Effector memory CD4-positive, alpha-beta T cell (primary cell): ENCODE measurements at places on chromosomes 1 and 21.

DNA sequence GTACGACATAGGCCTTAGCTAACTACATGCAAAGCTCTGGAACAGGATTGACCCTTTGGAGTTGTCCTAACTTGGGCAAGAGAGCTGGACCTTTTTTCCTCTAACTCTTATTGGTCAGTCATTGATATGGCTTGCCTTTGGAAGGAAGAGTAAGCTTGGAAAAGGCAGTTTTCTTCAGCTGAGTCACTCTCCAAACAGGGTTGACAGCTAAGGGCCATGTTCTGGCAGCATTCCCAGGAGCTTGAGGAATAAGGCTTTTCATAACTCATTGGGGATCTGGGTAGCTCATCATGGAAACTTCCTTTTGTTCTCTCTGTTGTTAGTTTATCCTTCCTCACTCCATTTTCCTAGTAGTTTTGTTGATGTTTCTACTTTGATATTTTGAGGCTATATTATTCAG is 14.5 kb upstream of the ERRFI1 start:
- no peak for DNase-seq

DNA sequence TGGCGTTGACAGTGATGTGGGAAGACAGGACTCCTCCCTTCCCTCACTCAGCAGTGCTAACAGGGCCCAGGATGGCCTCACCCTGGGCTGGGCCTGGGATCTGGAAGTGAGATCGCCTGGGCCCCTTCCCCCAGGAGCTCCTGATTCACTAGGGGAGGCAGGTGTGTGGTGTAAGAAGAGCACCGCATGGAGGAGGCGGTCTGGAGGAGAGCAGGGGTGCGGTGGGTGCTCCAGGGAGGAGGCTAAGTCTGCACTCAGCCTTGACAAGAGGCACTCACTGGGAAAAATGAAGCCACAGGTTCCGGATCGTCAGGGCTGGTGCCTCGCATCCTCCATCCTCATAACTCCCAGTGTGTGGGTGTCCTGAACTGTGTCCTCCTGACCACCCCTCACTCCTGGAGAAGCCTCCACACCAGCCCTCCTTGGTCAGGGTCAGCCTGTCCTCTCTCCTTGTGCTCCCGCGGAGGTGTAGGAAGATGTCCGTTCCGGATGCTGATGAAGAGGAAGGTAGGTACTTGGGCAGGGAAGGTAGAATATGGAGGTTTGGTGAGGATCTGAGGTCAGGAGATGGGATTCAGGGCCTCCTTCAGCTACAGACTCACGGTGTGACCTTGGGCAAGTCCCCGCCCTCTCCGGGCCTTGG is 142.1 kb upstream of the WNT4 start:
- no peak for DNase-seq

DNA sequence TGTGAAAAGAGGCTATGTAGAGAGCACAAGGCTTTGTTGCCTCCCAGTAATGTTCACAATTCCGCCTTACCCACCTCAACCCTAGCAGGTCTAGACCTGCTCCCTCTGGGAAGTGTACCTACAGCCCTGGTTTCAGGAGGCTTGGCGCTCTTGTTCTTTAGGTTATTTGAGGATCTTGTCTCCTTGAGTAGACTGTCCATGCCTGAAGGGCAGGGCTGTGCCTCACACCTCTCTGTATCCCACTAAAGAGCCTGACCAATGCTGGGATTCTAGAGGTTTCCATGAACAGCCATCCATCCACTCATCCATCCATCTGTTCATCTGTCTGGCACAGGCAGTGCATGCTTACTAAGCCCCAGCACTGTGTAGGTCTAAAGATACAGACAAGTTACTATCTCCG is 1.0 kb downstream of the RAB7B start:
- no peak for DNase-seq

DNA sequence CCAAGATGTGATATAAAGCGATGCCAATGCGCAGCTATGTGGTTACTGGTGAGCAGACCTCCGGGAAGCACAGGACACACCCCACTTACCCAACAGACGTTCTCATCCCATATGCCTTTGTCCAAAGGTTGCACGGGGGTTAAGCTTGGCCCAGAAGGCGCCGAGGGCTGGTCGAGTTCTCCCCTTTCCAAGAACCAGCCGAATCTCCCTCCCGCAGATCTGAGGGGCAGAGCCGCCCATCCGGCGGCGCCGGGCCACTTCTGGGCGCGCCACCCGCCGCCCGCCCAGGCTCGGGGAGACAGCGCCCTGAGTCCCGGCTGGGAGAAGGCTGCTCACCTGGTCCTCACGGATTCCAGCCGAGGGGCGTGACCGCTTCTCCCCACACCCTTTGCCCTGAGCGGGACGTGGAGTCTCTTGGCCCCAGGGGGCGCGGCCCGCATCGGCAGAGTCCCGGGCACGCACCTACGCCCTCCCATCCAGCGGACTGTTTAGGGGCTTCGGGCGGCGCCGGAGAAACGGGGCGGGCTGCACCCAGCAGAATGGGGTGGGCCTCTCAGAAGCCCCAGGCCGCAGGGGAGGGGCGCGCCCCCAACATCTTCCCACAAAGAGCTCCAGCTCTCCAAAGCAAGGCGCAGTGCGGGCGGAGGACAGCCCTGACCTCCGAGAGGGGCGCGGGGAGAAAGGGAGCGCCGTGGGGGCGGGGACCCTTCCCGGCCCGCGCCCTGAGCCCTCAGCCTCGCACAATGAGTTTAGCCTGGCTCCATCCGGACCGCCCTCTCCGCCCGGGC is 615 bp downstream of the GPR161 start:
- DNase-seq, result no peak

GRCh38 chr1:229070168-229070567 is 200.7 kb upstream of the RAB4A start:
- DNase-seq, result no peak

DNA sequence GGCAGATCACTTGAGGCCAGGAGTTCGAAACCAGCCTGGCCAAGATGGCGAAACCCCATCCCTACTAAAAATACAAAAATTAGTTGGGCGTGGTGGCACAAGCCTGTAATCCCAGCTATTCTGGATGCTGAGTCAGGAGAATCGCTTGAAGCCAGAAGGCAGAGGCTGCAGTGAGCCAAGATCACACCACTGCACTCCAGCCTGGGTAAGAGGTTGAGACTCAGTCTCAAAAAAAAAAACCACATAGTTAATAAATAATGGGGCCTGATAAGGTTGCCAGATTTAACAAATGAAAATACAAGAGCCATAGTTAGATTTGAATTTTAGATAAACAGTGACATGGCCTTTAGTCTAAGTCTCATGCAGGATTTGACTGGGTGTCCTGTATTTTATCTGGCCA is 175.7 kb downstream of the ZZZ3 start:
- DNase-seq, result no peak

GRCh38 chr1:109149874-109150601 is 36.1 kb downstream of the ELAPOR1 start:
- no peak for DNase-seq

GRCh38 chr1:94683886-94684285 is 136.3 kb upstream of the SLC44A3 start:
- DNase-seq, result no peak

DNA sequence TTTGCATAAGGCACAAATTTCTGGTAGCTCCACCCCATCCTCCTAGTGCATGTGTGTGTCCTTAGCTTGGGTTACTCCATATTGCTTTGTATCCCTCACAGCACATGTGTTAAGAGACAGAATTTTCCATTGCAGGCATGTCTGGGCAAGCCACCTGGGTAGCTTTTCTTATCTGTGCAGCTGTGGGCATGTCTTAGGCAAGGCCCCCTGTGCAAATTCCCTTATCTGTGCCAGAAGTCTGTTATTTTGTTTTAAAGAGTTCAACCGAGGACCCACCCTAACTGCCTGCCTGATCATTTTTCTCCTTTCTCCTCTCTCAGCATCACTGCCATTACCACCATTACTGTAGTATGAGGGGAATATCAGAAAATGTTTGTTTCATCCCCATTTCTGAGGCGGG is 131.9 kb downstream of the CYYR1 start:
- DNase-seq, result no peak

DNA sequence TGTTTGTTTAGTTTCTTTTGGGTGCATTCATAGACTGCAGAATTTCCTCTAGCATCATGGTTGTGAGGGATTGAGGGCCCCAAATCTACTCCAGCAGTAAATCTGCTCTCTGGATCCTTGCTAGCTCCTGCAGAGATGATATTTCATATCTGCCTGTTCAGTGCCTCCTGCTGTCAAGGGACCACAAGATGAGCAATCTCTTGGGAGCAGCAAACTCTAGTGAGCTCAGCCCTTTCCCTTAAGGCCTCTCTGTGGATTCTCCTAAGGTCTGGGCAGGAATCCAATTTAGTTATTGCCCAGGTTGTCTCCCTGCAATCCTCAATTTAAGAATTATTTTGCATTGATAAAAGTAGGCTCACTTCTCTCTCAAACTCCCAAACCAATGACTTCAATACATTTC is 76.9 kb downstream of the RGS18 start:
- DNase-seq, result no peak

GRCh38 chr1:4310396-4310923 is 343.9 kb upstream of the AJAP1 start:
- DNase-seq, result no peak

DNA sequence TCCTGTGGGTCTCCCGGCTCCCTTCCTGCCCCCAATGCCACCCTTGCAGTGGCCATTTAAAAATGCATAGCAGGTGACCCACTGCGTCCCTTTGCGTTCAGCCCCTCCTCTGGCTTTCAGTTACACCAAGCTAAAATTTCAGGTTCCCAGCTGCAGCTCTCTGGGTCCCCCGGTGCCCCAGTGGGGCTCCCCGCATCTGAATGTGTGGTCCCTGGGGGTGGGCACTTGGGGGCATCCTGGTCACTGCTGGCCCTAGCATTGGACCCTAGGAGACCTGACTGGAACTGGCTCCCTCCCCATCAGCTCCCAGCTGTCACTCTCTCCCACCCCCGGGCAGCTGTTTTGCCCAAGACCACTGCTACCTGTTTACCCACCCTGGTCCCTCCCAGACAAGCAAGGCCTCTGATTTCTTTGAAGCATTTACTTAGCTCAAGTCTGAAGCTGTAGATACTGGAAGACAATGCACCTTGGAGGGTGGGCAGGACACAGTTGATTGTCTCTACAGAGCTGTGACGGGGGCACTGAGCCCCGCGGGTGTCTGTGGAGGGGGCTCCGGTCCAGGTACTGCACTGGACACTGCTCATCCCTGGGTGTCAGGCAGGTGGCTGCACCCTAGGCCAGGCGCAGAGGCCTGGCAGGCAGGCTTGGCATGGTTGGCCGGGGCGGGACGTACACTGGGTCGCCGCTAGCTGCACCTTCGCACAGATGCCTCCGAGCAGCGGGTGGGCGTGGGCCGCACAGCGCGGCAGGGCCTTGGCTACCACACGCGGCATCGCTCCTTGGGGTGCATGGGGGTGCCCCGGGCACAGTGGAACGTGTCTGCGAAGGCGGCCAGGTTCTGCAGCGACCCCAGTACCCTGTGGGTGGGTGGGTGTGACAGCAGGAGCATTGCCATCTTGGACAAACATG is 3.9 kb downstream of the PRXL2B start:
- no peak for DNase-seq

DNA sequence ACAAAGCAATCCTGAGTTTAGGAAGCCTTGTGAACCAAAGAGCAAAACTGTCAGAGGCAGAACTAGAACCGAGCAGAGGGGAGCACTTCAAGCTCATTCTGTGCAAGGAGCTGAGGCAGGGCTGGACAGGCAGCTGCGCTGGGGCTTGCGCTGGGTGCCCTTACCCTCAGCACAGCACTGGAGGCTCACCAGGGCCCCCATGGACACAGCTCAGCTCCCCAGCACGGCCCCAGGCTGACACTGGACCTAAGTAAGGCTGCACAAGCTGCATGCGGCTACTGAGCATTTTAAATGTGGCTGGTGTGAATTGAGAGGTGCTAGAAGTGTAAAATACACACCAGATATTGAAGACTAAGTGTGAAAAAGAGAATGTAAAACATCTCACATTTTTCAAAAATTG is 22.1 kb downstream of the TMEM63A start:
- DNase-seq, result no peak

GRCh38 chr1:202623075-202623474 is 87.2 kb downstream of the SYT2 start:
- no peak for DNase-seq

DNA sequence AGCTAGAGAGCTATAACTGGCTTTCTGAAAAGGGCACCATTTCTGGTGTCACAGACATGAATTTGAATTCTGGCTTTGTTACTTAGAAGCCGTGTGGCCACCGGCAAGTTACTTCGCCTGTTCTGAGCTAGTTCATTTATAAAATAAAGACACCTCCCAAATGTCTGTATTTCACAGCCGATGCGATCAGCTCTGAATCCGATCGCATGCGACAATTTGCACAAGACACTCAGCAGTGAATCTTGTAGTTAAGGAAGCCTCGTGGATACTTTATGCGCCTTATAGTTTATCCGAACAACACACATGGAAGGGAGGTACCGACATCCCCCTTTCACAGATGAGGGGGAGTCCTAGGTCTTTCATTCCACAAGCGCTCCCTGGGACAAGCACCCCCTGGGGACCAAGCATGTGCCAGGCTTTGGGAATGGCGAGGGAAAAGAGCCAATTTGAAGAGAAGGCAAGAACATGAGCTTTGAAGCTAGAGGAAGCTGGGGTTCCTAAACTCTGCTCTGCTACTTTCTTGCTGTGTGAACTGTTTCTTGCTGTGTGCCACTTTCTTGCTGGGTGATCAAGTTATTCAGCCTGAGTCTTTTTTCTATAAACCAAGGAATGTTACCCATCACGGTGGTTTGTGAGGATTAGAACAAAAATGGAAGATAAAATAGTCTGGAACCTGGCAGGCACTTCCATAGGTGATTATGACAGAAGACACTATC is 3.9 kb downstream of the ID3 start:
- DNase-seq, result no peak

DNA sequence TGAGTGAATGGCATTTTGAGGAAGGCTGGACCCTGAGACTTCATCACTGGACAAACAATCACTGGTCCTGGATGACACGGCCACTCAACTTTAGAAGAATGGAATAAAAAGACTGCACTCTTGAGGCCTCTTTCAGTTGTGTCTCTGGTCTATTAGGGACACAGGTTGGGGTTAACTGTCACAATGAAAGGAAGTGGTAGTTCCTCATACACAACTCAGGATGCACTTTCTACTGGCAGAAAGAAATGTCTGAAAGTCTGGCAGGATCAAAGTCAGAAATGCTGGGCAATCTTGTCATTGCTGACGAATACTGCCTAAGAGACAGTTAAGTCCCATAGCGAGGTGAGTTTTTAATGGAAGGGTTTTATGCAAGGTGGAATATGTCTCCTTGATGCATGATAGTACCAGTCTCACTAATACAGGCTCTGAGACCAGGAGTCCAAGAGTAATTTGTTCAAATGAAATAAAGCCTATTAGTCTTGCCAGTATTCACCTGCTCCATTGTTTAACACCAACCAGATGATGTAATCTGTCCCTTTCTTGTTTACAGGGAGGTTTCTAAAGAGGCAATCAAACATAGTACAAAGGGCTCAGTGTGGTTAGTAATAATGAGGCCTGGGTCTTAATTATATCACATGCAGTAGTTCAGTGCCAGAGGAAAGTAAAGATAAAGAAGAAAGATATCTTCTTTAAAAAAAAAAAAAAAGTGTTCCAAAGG is 11.2 kb upstream of the RRP15 start:
- no peak for DNase-seq
